ENCODE measurements at places on chromosomes 12 and 14.

DNA sequence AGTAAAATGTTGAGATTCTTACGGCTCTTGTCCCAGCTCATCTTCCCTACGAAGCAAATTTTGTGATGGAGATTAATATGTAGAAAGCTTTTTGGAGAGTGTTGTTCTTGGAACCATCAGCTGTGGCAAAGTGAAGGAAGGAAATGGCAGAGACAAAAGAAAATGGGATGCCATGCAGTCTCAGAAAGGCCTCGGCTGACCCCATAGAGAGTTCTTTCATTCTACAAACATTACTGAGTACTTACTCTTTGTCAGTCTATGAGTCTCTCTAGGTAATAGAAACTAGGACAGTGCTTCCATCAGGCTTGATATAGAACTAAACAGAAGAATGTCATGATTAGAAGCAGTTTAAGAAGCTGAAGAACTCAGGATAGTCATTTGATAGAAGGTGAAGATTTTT lies 134.1 kb downstream of the PLEKHA5 start:
- no peak for DNase-seq

GRCh38 chr14:82067221-82067875 lies 533.7 kb upstream of the SEL1L start:
- DNase-seq = no peak

DNA sequence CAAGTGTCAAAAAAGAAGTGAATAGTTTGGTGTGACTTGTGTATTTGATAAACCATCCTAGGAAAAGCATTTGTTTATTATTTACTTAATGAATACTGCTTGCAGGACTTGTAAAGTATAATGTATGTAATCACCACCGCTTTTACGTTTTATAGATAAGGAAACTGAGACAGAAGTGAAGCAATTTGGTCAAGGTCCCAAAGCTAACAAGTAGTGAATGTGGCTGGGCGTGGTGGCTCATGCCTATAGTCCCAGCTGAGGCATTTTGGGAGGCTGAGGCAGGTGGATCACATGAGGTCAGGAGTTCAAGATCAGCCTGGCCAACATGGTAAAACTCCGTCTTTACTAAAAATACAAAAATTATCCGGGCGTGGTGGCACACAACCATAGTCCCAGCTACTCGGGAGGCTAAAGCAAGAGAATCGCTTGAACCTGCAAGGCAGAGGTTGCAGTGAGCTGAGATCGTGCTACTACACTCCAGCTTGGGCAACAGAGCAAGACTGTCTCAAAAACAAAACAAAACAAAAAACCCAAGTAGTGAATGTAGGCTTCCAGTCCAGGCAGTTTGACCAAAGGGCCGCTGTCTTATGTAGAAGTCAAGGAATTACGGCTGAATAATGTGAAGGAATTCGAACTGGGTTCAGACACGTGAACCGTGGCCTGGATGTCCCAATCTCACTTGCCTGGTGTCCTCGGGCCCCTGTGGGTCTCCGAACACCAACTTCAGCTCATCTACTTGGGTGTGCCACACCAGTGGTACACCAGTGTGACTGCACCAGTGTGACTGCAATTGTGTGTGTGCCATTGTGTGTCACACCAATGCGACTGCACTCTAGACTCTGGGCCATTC lies 88.3 kb upstream of the MED13L start:
- no peak for DNase-seq

- no peak for DNase-seq
These were observed 108.6 kb downstream of the PPM1A start for GRCh38 chr14:60357551-60358149.

DNA sequence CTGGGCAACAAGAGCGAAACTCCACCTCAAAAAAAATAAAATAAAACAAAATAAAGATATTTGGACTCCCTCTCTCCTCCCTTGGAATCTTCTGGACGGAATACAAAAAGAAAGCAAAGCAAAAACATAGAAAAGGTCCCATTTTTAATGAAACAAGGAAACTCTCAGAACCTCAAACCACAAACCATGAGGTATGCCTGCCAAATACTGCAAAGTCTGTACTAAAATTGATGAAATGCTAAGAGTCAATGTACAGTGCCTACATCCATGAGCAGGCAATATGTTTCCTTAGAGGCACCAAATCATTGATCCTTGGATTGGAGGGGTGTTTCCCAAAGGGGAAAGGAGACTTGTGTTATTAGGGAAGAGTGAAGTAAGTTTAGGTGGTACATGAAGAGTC lies 8.2 kb upstream of the RPS6KA5 start:
- no peak for DNase-seq

- no peak for DNase-seq
These were observed 83.2 kb upstream of the TBX3 start for GRCh38 chr12:114767084-114767760.

- no peak for DNase-seq
These were observed 10.1 kb downstream of the AKAP6 start for GRCh38 chr14:32339188-32339587.

- no peak for DNase-seq
These were observed 78.2 kb downstream of the SCN8A start for GRCh38 chr12:51669271-51669670.

DNA sequence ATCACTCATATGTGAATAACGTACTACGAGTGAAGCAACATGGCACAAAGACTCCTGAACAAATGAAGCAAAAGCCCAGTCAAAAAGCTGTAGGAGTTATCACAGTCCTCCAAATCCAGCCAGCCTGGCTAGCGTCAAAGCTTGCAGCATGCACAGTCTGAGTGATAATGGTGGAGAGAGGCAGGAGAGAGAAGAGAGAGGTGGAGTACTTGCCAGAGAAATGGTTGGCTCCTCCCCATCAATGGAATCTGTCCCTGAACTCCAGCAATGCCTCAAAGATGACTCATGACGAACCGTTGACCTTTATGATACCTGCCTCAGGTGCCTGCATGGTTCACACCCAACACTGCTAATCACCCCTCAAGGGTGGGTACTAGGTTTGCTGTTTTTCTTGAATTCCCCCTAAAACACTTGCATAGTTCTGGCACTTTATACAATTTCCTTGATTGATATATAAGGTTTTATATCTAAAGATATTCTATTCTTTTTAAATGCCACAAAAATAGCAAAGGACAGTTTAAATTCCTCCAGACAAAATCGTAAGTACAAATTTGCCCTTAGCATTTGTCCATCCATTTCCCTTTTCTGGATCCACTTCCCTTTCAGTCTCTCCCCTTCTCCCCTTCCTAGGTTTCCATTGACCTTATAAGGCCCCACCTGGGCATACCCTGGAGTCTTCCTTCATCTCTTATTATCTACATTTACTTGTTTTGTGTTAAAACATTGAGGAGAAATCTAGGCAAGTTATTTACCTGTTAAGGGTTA lies 10.2 kb downstream of the ARHGDIB start:
- no peak for DNase-seq

DNA sequence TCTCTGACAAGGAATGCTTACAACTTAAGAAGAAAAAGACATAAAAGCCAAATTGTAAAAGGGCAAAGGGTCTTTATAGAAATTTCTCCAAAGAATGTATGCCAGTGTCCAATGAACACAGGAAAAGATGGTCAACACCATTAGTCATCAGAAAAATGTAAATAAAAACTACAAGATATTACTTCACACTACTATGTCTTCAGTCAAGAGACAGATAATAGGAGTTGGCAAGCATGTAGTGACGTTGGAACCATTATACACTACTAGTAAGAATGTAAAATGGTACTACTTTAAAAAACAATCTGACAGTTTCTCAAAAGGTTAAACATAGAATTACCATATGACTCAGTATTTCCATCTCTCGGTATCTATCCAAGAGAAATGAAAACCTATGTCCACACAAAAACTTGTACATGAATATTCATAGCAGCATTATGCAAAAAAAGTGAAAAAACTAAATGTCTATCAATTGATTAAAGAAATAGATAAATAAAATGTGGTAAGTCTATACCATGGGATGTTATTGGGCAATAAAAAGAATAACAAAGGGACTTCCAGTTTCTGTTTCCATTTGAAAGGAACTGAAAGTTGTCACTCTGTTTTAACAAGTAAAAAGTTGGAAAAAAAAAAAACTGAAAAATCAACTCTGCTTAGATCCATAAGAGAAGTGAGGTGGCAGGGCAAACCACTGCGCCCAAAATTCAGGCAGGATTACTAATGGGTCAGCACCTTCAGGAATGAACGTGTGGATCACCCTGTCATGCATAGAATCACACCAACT lies 69.8 kb downstream of the ALG10B start:
- peak; percentile 90 for DNase-seq

- no peak for DNase-seq
These were observed 30.7 kb downstream of the GRIP1 start for GRCh38 chr12:66648033-66648735.

DNA sequence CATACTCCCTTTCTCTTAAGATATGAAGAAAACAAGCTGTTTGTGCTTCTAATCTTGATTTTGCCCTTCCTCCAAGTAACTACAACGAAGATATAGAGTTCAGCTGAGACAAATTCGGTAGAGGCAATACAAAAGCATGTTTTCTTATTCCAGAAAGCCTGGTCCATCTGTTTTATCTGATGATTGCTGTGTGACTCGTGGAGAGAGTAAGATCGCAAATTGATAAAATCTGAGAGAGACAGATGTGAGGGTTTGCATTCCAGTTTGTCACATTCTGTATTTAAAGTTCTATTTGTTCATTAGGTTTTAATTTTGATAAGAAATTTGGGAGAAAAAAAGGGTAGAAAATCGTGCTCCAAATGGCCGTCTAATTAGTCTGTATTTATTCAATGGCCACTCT lies 192.1 kb downstream of the CPNE8 start:
- DNase-seq = no peak

DNA sequence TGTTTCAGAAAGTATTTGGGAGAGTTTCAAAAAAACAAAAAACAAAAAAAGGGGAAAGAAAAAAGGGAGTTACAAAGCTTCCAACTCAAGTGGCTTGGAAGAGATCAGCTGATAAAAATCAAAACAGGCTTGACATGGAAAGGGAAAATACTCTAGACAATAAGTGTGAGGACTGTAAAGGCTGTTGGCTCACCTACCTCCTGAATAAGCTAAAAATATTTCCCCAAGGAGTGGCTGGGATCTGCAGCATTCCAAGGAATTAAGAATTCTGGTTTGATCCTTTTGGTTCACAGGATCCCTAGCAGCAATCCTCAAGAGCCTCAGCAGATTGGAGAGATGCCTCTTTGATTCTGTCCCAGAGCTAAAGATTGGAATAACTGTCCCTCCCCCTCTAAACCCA lies 11.2 kb upstream of the AJUBA start:
- no peak for DNase-seq

- DNase-seq = no peak
These were observed 122.5 kb upstream of the MAX start for GRCh38 chr14:65224799-65225198.

GRCh38 chr12:6492838-6493496 lies at the start of gene MRPL51:
Gene MRPL51, minus strand, starts transcription at chr12:6493262. Its CDS starts 126 bp downstream, at chr12:6493136.
- DNase-seq = peak; percentile 87

- DNase-seq = no peak
These were observed 3.8 kb downstream of the CCDC88C start for GRCh38 chr14:91413547-91414474.

DNA sequence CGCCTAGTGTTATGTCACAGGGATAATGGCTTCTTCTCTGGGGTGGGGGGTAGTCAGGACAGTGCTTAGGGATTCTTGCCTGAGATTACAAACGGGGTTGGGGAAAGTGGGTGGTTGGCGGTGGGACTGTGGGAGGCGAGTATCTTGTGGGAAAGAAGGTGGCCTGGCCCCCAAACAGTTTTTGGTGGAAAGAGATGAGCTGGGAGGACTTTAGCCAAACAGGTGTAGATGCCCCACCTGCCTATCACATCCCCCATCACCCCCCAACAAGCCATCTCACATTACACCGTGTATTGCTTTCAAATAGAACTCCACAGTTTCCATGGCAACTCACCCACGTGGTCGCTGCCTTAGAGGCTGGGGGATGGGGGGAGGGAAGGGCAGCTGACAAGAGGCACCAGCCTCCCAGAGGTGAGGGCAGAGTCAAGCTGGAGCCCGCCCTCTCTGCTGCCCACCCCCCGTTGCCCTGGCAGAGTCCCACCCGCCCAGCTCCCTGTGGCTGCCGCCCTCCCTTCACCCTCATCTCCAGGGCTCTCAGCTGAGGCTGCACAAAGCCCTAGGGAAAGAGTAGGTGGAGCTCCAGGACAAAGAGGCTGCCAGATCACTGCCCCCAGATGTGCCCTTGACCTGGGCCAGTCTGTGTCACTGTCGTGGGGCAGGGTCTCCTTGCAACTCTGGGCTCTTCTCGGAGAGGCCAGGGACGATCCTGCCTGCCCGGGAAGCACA lies 98.3 kb downstream of the LRRC74A start:
- DNase-seq = no peak

DNA sequence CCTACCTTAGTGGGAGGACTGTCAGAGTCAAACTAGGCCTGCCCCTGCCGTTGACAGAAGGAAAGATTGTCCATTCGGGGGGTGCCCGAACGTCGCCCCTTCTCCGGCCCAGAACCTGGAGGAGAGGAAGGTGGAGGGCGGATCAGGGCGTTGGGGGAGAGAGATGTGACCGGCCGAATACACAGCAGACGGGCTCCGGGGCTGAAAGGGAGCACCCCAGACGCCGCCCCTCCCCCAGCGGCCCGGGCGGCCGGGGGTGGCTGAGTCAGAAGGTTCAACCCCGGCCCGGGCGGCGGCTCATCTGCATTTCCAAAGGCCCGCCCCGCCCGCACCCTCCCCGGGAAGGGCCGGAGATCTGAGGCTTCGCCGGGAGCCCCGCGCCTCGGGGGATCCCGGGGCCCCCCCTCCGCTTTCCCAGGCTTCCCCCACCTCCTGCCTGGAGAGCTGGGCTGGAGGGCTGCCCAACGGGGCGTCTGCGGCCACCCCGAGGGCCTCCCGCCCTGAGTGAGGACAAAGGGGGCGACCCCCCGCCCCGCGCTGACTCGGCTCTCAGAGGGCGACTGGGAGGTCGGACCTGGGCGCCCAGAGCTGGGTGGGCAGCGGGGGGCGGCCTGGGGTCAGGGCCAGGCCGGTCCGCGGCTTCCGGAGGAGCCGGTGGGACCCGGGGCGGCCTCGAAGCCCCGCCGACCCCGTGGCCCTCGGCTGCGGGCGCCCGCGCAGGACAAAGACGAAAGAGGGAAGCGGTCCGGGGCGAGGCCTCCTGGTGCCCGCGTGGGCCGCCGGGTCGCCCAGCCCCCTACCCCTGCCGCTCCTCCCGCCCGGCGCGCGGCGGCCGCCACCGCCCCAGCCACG lies 3.7 kb upstream of the SETD1B start:
- peak; percentile 89 for DNase-seq

GRCh38 chr12:6038160-6038559 lies 86.3 kb downstream of the VWF start:
- peak; percentile 77 for DNase-seq

- peak; percentile 35 for DNase-seq
These were observed 316.8 kb downstream of the PAWR start for GRCh38 chr12:79373896-79374499.

DNA sequence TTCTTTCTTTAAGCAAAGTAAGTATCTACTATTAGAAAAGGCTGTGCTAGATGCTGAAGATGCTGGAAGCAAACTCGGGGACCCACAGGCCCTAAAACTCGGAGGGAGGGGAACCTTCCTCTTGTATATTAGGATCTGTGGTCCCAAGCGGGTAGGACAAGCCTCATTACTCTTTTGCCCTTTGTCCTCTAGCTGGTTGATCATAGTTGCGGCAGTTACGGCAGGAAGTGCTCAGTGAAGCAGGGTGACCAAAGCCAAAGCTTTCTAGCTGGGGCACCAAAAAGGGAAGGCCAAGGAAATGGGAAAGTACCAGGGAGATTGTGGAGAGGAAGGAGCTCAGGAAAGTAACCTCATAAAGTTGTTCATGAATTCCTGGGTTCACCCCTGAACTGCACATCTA lies 76.3 kb downstream of the SCFD1 start:
- no peak for DNase-seq

GRCh38 chr14:75969891-75970290 lies 11.9 kb downstream of the TGFB3 start:
- DNase-seq = no peak

All from NCI-H460 (cell line).